ENCODE measurements at places on chromosomes 3 and 15.

DNA sequence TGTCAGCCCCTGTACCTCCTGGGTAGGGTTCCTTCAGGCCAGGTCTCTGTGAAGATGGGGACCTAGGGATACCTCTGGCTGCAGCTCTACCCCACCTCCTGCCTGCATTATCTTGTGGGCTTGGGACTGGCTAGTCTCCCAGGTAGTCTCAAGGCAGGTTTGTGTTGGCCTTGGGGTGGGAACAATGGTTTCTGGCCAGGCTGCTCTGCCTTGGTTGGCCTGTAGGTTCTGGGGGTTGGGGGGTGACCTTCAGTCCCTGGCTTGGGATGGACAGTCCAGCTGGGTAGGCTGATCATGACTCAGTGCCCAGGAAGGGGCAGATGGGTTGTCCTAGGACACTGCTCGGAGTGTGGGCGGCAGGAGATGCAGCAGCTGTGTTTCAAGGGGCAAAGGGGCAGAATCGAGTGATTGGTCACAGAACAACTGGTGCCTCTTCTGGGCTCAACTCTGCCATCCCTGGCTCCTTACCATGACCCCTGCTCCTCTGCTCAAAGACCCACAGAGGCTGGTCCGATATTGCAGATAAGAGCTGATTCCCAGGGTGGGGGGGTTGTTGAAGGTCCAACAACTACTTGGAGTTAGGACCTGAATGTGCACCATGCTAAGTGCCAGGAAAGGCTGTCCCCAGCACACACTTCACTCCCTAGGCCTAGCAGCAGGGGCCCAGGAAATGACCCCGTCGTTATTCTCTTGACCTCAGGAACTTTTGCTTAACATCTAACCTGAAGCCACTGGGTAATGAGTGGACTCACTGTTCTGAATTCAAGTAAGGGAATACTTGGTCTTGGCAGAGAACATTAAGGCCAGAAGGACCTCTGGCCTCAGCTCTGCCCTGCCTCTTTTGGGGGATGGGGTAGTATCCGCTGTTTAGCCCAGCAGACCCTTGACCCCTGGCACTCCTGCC lies 18.1 kb upstream of the BSN start:
- DNase-seq: no peak

- no peak for DNase-seq
These were observed 89.7 kb downstream of the TRIM42 start for GRCh38 chr3:140767566-140767965.

- DNase-seq: no peak
These were observed 318.2 kb upstream of the SEMA6D start for GRCh38 chr15:47399100-47399499.

GRCh38 chr3:35737934-35738706 lies 98.8 kb downstream of the ARPP21 start:
- no peak for DNase-seq

- DNase-seq: no peak
These were observed 79.4 kb downstream of the GTPBP8 start for GRCh38 chr3:113070072-113070640.

- no peak for DNase-seq
These were observed 352.3 kb downstream of the PYDC2 start for GRCh38 chr3:191813245-191813644.

GRCh38 chr3:58973796-58974195 lies 76.0 kb downstream of the CFAP20DC start:
- DNase-seq: no peak

DNA sequence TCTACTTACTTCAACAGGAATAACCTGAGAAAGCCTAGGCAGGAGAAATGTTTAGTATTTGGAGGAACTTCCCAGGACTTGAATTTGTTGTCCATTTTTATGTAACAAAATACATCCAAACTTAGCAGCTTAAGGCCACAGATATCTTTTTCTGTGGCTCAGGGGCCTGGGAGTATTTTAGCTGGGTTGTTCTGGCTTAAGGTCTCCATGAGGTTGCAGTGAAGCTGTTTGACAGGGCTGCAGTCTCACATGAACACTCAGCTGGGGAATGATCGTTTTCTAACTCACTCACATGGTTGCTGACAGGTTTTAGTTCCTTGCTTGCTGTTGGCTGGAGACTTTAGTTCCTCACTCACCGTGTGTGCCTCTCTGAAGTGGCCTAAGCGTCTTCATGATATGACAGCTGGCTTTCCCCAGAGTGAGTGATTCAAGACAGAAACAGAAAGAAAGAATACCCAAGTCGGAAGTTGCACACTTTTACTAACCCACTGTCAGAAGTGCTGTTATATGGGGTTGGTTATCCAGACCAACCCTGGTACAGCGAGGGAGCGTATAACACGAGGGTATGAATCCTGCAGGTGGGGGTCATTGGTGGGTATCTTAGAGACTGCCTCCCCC lies 229.7 kb upstream of the TBL1XR1 start:
- DNase-seq: no peak

DNA sequence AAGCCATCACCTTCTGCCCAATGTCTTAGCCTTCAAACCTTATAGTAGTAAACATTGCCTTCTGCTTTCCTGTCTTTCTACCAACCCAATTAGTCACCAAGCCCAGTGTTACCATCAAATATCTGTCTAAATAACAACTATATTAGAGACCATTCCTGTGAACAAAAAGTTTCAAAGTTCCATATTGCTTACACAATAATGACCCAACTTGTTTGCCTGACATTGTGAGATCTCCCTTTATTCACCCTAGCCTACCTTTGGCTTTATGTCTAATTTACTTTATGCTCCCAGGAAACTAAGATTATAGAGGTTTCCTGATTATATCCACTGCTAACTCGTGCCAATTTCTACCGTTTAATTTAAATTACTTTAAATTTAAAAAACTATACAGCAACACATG lies 26.0 kb upstream of the KCNAB1 start:
- DNase-seq: no peak

DNA sequence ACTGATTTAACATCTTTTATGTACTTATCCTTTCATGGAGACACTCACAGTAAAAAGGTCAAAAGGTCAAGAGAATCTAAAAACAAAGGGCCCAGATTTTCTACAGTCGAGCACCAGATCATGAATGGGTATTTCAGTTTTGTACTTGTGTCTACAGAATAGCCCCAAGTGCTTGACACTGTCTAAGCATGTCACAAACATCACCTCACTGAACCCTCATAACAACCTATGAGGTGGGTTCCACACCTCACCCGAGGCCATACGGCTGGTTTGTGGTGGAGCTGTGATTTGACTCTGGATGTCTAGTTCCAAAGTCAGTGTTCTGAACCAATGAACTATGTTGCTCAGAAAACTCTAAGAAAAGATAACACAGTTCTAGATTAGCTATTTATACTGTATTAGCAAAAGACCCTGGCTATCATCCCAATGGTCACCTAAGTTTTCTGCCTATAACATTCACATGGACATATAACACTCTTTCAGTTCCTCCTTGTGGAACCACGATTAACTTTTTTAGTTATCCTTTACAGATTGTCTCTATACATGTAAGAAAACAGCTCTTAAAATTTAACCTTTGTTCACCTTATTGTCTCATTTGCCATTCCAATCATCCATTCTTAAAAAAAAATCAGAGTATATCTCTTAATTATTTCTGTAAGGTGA lies 25.5 kb downstream of the TM6SF1 start:
- no peak for DNase-seq

DNA sequence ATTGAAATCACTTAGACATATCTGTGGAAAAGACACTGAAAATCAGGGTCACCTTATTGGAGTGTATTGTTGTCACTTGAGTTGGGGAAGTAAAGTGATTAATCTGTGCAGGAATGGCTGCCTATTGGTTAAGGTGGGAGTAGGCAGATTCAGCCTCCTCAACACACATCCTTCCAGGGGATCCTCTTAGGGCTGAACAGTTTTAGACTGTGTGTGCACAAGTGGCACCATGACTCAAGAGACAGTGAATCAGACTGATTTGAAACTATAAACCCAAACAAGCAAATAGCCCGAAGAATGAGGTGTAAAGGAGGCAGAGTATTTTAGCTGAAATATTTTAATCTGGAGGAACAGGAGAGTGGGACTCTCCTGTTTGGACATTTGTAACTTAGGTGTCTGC lies 4.9 kb downstream of the ABHD17C start:
- no peak for DNase-seq

DNA sequence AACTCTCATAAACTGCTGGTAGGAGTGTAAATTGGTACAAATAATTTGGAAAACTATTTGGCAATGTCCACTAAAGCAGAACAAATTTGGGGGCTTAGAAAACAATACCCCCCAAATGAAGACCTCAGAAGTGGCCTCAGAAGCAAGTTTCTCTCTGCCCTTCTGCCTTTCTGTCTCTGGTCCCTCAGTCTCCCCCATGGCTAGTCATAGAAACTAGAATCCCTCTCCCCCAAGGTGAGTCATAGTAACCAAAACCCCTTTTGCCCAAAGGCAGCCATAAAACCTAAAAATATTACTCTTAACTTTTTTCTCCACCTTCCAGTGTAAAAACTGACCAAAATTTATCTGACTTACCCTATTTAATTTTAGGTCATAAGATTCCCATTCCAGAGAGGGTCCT lies 350.7 kb upstream of the LRRC3B start:
- DNase-seq: no peak

GRCh38 chr3:87390353-87390752 lies 114.0 kb upstream of the POU1F1 start:
- no peak for DNase-seq

- no peak for DNase-seq
These were observed 150.0 kb upstream of the LINGO1 start for GRCh38 chr15:77782691-77783090.

- DNase-seq: no peak
These were observed 26.1 kb downstream of the TAMM41 start for GRCh38 chr3:11820531-11821041.

- no peak for DNase-seq
These were observed 242.2 kb upstream of the AZI2 start for GRCh38 chr3:28590860-28591259.

- no peak for DNase-seq
These were observed 200.5 kb downstream of the UACA start for GRCh38 chr15:70562906-70563305.

DNA sequence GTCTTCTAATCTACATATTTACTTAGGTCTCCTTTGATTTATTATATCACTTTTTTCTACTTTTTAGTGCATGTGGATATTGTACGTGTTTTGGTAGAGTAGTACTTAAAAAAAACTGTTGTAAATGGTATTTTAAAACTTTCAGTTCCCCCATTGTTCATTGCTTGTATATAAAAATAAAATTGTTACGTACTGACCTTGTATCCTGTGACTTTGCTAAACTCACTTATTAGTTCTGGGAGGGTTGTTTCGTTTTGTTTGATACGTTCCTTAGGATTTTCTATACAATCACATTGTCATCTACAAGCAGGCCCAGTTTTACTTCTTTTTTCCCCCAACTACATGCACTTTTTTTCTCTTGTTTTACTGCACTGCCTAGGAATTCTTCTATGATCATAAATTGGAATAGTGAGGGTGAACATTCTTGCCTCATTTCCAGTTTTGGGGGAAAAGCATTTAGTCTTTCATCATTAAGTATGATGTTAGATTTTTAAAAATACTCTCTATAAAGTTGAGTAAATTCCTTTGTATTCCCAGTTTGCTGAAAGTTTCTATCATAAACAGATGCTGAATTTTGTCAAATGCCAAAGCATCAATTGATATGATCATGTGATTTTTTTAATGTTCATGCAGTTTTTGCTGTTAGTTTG lies 33.5 kb upstream of the ACKR4 start:
- DNase-seq: no peak

DNA sequence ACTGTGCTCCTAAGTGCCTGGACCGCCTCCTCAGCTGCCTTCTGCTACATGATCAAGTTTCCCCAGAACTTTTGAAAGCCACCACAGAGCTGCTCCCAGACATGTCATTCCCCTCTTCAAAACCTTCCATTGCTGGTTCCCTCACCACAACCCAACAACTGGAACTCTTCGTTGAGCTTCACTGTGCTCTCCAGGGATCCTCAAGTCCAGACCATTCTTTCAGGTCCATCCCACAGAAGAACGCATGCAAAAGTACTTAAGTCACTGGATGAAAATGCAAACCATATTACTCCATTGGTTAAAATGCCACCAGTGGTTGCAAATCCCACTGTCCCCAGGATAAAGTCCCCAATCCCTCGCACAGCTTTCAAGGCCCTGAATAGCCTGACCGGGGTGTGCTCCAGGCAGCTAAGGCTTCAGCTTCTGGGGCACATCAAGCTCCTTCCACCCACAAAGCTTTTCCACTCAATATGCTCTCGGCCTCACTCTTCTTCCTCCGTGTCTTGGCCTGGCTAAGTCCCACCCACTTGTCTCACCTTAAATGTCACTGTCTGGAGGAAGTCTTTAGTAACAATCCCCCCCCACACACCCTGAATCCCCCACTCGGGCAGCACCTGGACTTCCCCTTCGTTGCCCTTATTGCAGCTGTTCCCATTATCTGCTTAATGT lies 84.8 kb downstream of the XXYLT1 start:
- DNase-seq: no peak

DNA sequence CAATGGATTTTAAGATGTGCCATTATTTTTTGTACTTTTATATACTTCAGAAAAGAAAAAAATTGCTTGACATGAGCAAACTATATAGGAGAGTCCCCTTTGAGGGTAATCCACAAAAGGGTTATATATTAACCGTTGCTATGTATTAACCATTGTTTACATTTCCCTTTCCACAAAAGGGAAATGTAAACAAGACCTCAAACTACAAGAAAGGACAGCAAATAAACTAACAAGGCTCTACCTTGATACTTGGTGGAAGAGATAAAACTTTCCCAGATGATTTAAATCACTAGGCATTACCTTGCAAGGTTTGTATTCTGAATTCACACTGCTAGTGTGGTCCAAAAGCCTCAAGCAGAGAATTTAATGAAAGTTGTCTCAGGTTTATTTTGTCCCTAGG lies 616.3 kb upstream of the BCHE start:
- no peak for DNase-seq

DNA sequence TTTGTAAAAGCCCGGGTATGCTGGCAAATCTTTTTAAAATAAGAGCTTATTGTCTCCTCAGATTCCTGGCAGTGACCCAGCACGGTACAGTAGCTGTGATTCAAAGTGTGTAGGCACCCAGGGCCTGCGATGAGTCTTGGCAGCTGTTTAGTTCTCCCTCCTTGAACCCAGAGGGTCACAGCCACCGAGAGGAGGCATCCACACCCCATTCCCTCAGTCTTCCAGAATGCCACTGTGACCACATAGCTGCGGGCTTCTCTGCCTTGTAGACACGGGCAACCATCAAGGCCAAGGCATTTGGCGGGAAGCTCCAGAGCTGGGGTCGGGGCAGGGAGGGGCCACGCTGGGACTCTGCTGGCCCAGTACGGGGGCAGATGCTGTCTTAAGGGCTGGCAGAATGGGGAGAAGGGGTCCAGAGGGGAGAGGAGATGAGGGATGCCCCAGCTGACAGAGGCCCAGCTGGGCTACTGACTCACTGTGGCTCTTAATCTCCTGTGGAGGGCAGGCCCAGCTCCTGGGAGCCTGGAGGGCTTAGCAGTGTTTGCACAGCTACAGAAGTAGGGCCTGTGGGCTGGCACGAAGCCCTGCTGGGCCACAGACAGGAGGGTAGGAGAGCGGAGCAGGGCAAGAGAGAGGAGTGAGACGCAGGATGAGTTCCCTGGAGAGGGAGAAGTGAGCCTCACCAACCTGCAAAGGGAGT lies 68.8 kb upstream of the DLG1 start:
- no peak for DNase-seq

Data from left renal cortex interstitium (tissue), 4 donors.